ENCODE measurements at places on chromosomes 11 and 22.

- DNase-seq = no peak
Measured at GRCh38 chr22:23466351-23466750, 113.7 kb downstream of the IGLL1 start.

DNA sequence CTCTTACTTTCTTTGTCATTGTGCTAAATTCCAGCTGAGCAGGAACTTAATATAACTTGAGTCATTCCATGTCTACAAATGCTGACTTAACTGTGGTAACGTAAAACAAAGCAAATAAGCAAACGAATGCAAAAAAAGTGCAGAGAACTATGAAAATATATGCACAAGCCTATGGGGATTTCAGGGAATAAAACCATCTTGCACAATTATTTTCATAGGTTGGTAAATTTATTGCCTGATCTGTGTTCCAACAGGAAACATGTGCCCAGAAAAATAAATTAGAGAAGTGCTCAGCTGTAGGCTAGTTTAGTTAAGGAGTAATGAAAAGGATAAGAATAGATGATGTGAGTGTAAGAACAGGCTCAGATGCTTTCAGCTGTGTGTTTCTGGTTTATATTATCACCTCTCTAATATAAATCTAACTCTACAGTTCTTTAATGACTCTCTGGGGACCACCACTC lies 1169.3 kb downstream of the LRRC4C start:
- no peak for DNase-seq

- DNase-seq = no peak
Measured at GRCh38 chr11:121654843-121655536, 202.2 kb upstream of the SORL1-AS1 start.

DNA sequence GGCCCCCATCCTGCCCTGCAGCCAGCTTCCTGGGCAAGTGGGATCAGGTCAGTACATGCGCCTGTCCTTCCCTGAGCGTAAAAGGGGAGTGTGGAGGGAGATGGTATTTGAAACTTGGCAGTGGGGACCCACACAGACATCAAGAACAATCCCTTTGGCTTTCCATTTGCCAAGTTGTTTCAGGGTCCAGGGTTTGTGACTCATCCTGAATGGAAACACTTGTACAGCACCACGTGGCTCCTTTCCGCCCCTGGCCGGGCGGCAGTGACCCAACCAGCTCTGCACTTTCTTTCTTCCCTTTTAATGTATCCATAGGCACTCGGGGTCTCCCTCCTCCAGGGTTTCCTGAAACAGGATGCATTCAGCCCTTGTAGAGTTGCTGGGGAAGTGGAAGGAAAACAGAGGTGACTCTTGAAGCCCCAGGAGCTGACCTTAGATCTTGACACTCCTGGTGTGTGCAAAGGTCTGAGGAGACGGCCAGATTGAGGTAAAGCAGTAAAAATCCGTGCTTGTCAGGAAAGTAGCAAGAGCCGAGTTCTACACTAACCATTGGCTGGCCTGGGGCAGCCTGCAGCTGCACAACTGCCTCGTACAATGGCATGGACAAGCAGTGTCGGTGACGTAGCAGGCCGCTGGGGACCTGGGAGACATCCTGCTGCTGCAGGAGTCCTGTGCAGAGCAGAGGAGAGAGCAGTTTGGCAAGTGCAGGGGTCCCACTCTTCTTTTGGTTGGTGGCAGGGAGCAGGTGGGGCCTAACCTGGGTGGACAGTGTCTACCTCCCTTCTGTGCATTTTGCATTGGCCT lies 189.8 kb downstream of the SNX19 start:
- no peak for DNase-seq

DNA sequence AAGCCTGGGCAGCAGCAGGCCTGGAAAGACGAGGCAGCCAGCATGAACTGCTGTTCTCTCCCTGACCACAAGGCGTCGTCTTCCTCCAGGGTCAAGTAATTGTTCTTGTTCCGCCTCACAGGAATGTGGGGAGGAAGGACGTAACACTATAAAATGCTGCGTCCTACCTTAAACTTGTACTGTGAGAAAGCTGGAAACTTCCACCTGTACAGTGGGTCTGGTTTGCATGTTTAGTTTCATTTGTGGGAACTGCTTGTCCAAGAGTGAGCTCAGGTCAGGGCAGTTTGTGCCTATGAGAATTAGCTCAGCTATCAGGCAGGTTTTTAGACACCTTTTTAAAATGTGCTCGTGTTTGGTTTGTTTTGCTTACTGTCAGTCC lies 55.2 kb downstream of the PANX1 start:
- peak; percentile 22 for DNase-seq

DNA sequence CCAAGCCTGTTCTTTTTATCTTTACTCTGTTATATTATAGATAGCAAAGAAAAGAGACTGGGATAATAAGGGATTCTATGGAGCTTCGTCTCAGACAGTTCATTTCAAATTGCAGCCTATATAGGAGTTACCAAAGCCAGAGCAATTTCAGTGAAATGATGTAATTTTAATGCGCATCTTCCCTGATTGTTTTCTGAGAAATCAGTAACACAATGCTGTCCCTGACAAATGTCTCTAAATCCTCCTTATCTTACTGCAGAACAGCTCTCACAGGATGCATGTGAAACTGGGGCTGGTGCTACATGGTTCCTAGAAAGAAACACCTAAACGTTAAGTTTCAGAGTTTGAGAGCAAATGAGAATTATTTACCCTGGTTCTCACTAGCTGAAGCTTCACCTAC lies 467.9 kb upstream of the ANO3 start:
- DNase-seq = no peak

- no peak for DNase-seq
Measured at GRCh38 chr22:16834971-16835370, 9.8 kb upstream of the XKR3 start.

- no peak for DNase-seq
Measured at GRCh38 chr11:70413151-70413550, 14.8 kb downstream of the CTTN start.

DNA sequence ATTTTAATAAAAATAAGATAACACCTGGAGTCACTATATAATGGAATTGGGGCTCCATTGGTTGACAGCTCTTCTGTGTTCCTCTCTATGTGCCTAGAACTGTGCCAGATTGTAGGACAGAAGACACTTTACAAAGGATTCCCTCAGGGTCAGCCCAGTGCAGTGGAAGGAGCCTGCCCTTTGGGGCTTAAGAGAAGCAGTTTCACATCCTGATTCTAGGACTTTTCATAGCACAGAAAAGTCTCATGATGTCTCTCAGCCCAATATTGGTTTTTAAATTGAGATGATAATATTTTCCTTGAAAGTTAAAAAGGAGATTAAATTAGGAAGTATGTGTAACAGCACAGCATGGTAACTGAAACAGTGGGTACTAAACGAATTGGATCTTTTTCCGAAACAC lies 7.1 kb downstream of the PLAAT4 start:
- no peak for DNase-seq

GRCh38 chr11:86056351-86056854 lies 12.5 kb downstream of the PICALM start:
- DNase-seq = no peak

DNA sequence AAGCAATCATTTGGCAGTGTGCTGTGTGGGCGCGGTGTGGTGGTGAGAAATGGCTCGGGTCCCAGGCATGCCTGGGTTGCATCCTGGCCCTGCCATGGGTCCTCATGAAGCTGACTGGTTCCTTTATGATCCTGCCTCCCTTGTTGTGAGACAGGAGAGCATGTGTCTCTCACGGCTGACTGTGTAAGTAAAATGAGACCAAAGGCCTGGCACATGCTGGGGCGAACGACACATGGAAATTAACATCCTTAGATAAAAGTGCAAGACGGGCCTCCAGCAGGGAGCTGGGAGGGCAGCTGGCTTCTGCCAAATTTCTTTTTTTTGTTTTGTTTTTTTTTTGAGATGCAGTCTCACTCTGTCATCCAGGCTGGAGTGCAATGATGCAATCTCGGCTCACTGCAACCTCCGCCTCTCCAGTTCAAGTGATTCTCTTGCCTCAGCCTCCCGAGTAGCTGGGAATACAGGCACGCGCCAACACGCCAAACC lies 9.4 kb upstream of the FBLN1 start:
- no peak for DNase-seq

- no peak for DNase-seq
Measured at GRCh38 chr11:12799334-12799835, 125.2 kb downstream of the TEAD1 start.

DNA sequence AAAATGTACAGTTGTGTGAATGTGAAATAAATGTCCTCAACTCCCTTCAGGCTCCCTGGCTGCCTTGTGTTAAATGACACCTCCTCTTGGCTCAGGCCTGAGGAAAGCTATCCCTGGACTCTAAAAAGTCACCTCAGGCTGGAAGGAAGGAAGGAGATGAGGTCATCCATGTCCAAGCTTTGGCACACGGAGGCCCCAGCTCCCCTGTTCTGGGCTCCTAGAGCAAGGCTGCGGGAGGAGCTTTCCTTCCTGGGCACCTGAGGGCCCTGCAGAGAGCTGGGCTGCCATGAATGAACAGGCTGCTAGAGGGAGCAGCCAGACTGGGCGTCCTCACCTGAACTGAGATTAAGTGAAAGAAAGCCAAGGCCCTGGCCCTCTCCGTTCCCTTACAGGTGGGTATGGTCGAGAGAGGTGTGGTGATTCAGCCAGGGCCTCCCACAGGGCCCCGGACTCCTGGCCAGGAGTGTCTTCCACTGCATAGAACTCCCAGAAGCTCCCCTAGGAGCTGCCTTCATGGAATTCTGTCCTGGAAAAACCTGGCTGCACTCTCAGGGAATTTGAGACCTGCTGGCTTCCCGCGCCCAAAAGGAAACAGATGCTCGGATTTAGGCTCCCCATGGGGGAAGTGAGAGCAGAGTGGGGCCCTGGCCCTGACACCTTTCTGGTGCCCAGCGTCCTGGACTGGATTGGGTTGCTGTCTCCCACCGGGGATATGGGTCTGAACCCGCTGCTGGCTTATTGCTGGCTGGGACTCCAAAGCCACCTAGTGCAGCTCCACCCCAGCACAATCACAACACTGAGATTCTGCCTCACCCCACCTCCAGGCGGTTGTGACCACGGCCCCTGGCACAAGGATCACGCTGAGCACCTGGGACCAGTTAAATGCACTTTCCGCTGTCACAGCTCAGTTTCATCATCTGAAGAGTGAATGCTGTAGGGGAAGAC lies 22.2 kb downstream of the MYBPC3 start:
- DNase-seq = no peak

DNA sequence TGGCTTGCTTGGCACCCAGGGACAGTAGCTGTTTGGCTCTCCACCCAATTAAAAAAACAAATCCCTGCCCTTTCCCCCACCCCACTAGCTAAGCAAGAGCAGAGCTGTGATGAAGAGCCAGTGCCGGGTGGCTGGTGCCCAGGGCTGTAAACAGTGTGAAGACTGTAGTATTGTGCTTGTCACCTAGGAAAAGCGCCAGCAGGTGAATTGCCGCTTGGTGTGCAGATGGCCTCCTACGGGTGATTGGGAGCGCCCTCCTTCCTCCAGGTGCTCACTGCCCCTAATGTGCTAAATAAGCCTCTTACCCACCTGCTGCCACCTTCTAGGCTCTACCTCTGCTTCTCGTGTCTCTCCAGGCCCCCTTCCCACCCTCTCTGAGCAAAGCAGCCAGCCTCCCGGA lies 18.4 kb upstream of the RAPSN start:
- DNase-seq = no peak

- DNase-seq = no peak
Measured at GRCh38 chr11:46533396-46534100, 60.3 kb downstream of the AMBRA1 start.

DNA sequence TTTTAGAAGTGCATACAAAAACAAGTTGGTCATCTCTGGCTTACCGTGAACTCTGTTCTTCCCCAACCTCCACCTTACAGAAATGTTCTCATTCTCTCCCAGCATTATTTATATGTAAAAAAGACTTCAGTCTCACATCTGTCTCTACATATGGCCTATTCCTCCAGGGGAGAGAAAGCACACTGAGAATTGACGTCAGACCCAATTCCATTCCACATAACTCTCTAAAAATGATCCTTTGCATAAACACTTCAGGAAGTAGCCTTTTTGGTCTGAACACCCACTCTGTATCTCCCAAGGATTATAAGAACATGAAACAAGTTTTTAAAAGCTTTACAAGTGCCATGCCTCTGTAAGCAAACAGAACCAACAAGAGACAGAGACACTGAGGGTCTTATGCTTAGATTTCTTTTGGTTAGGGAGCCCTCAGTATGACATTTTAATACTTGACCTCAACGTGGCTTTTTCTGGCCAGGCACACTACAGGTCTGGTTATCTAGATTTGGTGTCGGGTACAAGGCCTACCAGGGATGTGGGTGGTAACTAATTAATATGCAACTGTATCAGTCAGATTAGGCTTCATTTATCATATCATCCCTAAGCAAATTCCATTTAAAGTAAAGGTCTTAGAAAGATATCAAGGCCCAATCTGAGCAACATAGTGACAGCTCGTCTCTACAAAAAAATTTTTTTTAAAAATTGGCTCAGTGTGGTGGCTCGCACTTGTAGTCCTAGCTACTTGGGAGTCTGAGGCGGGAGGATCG lies 48.5 kb upstream of the PPP2R1B start:
- no peak for DNase-seq

- DNase-seq = no peak
Measured at GRCh38 chr22:42228483-42228882, 42.0 kb downstream of the TCF20 start.

GRCh38 chr22:31923136-31923535 lies 21.2 kb upstream of the YWHAH start:
- no peak for DNase-seq

GRCh38 chr22:36311386-36312085 lies 58.6 kb downstream of the APOL1 start:
- no peak for DNase-seq

- no peak for DNase-seq
Measured at GRCh38 chr11:83044958-83045712, 26.6 kb downstream of the RAB30 start.

- no peak for DNase-seq
Measured at GRCh38 chr11:48066881-48067800, 86.8 kb downstream of the PTPRJ start.

- DNase-seq = no peak
Measured at GRCh38 chr22:44879301-44879680, 126.9 kb downstream of the ARHGAP8 start.

- no peak for DNase-seq
Measured at GRCh38 chr11:133903056-133903455, 53.7 kb downstream of the IGSF9B start.

DNA sequence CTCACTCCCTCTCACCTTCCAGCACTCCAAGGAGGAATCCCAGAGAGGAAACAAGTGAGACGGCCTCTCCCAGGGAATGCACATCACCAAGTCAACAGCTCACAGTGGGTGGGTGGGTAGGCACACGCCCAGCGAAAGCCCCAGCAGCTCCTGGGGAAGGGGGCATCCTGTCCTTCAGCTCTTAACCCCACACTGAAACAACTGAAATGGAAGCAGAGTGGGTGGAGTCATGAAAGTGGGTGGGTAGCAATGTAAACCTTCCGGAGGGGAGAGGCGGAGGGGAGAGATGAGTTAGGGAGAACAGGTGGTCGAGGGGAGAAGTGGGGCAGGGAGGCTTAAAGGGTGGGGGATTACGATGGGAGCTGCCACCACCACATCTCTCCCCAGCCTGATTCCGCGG lies 5.4 kb downstream of the MCHR1 start:
- no peak for DNase-seq

GRCh38 chr22:48800886-48801607 lies 1026.6 kb downstream of the BRD1 start:
- DNase-seq = no peak
